ENCODE measurements at places on chromosomes 7 and 10.

GRCh38 chr7:85529201-85529600 is 342.3 kb upstream of the SEMA3D start:
- DNase-seq, result no peak

DNA sequence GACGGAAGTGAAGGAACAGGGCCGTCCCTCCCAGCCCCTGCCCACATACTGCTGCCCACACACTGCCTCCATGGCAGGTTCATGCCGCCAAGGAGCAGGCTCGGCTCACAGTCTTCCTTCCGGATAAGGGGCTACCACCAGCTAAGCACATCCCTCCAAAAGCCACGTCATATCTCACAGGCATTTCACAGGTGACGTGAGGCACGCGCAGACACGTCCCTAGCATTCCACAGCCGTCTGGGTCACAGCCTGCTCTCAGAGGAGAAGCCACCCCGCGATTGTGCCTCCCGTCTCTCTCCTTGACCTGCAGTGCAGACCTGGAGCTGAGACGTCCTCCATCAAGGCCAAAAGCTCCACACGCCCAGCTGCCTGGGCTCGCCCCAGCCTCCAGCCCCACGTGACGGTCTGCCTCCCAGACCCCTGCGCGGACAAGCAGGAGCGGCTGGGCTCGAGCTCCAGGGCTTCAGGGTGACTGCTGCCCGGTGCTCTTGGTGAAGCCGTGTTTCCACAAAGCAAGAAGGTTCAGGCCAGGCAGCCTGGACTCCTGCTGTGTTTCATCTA is 114.0 kb downstream of the MAD1L1 start:
- DNase-seq, result no peak

GRCh38 chr7:155901176-155901575 is 88.9 kb upstream of the SHH start:
- no peak for DNase-seq

GRCh38 chr10:74213571-74214162 is 62.6 kb downstream of the ADK start:
- DNase-seq, result peak; percentile 74

DNA sequence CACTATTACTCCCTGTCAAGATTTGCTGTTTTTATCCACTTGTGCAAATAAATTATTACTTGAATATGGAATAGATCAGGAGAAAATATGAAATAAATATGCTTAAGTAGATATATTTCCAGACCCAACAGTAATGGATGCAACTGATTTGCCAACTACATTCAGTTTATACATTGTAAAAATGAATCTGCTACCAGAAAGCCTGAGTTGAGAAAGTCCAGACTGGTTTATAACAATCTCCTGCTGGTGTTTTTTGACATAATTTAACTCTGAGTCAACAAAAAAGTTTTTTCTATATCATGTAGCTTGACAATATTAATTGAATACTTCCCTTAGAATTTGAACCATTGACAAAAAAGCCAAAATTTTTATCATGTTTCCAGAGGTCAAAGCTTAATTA is 265.8 kb upstream of the SEMA3D start:
- no peak for DNase-seq

DNA sequence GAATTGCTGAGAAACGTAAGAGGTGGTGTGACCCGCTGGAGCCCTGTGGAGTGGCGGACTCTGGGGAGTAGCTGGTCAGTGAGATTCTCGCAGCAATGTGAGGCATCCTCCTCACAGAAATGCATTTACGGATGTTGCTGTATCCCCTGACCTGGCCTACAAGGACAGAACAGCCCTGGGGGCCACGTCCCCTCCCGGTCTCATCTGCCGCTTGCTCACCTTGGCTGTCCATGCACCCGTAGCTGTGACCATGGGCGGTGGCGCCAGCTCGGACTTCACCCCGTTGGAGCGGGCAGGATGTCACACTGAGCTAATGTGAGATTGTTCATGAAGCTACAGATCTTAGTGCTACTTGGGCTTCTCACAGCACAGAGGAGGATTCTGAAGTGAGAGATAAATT is 193.8 kb downstream of the EBF3 start:
- DNase-seq, result no peak

- DNase-seq, result no peak
Measured at GRCh38 chr7:50791938-50792341, 9.2 kb upstream of the GRB10 start.

DNA sequence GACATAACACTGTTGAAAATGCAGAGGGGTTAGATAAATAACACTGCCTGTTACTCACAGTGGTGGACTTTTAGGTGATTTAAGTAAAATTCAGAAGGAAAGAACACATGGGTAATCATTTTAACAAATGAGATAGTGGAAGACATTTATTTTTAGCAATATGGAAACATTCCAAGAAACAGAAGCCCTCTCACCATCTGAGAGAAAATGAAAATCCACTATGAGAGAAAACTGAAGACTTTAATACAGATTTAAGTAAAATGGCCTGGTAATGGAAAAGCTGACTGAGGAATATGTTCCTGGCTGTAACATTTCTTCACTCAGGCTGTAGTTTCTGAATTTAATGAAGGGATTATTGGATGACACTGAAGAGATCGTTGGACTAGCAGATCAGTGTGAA is 12.1 kb upstream of the ZNF786 start:
- no peak for DNase-seq

GRCh38 chr7:145915679-145916078 is 200.9 kb upstream of the CNTNAP2 start:
- DNase-seq, result no peak

- DNase-seq, result no peak
Measured at GRCh38 chr10:31694126-31694685, 234.4 kb downstream of the ARHGAP12 start.

DNA sequence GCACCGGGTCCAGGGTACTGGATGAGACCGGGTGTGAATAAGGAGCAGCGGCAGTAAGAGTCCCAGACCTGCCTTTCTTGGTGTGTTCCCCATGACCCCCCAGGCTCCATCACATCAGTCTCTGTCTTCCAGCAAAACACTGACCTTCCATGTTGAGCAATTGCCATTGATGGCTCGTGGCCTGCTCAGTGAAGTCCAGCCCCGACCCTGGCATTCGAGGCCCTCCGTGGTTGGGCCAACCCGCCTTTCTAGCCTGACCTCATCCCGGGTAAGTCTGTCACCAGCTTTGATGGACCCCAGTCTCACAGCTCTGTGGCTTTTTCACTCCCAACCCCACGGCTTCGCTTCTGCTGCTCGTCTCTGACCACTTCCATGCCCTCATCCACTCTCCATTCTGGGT is 6.4 kb downstream of the MMP21 start:
- DNase-seq, result no peak

GRCh38 chr7:26307226-26307625 is 15.6 kb downstream of the SNX10 start:
- DNase-seq, result no peak

DNA sequence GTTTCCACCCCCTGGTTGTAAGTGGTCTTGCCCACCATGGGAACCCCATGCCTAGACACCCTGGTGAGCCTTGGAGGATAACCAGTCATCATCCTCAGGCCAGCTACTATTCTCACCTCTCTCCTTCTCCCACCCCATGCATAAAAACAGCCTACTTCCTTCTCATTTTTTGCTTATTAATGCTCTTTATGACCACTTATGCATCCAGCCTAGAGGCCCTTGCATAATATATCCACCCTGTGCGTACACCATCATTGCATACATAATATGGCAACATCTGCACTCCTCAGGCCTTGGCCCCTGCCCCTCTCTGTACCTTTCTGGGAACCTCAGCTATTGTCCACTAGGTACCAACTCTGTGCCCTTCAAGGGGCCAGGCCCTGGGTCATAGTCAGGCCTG is 91.0 kb downstream of the CDH23 start:
- no peak for DNase-seq

DNA sequence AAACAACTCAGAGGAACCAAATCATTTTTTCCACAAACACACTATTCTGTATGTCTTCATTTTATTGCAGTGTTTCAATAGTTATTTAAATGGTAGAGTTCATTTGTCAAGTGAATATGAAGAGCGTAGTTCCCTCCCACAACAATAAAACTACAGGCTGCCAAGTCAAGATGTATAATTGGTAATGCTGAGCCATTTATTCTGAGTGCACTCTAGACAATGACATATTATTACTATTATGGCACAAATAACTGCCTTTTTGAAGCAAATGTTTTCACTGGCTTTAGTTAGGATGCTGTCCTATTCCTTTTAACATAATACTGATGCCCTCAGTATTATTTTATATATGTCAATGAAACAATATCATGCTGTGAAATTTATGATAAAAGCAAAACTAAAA is 102.7 kb upstream of the PCDH15 start:
- DNase-seq, result no peak

DNA sequence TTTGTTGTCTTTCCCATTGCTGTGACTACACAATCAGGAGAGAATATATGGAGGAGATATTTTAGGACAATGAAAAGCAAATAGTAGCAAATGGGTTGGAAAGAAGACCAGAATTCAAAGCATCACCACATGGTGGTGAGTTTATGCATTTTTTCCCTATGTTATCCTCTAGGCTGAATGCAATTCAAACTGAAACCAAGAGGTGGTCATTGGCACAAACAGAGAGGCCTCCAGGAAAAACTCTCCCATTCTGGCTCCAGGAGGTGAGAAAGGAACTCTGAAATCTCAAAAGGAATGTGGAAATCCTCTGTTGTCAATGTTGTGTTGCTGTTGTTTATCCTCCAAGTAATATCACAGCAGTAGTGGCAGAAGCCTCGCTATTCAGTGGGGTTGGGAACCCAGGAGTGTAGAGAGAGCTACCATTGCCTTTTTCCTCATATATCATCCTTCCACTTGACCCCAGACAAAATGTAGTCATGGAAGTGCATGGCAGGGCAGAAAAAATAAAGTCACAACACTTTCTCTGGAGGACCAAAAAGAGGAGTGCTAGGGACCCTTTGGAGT is 819.1 kb downstream of the GRID1 start:
- no peak for DNase-seq

- no peak for DNase-seq
Measured at GRCh38 chr7:139725077-139725476, 52.7 kb downstream of the HIPK2 start.

- no peak for DNase-seq
Measured at GRCh38 chr10:86321568-86321967, 45.0 kb downstream of the GRID1 start.

DNA sequence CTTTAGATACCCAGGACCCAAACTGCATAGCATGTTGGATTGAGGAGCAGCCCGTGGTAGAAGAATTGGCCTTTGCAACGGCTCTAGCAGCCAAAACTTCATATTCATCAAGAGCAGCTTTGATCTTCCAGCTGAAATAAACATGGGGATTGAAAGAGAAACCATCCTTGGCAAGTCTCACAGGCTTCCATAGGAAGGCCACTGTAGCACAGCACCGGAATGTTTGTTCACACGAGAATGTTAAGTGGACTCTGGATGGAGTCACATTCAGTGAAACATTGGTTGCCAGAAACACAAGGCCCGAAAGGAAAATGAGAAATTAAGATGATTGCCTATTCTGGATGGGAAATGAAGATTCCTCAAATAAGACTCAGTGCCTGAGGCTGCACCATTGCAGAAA is 97.4 kb downstream of the RAB18 start:
- no peak for DNase-seq

- no peak for DNase-seq
Measured at GRCh38 chr7:134799377-134799776, 19.9 kb downstream of the CALD1 start.

- DNase-seq, result peak; percentile 71
Measured at GRCh38 chr10:75408911-75409885, 7.6 kb upstream of the ZNF503 start.

DNA sequence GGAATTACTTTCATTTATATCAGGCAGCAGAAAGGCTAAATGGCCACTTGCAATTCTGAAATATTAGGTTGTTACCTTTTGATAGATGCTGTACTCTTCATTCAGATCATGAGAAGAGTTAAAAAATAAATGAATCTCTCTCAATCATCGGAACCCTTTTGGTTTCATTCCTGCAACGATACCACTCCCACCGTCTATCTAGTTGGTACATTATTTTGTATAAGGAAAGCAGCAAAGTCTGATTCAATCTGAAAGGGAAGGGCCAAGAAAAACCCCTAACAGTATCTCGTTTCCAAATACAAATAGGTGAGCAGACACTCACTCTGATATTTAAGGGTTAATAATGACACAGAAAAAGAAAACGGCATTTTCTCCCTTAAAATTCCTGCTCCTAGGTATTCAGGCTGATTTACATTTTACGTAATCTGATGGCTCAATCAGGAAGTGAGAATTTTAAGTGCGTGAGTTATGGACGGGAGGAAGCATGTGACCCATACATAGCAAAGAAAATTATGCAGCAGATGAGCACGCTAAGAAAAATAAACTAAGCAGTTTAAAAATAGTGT is 209.4 kb upstream of the KLF14 start:
- DNase-seq, result peak; percentile 54

DNA sequence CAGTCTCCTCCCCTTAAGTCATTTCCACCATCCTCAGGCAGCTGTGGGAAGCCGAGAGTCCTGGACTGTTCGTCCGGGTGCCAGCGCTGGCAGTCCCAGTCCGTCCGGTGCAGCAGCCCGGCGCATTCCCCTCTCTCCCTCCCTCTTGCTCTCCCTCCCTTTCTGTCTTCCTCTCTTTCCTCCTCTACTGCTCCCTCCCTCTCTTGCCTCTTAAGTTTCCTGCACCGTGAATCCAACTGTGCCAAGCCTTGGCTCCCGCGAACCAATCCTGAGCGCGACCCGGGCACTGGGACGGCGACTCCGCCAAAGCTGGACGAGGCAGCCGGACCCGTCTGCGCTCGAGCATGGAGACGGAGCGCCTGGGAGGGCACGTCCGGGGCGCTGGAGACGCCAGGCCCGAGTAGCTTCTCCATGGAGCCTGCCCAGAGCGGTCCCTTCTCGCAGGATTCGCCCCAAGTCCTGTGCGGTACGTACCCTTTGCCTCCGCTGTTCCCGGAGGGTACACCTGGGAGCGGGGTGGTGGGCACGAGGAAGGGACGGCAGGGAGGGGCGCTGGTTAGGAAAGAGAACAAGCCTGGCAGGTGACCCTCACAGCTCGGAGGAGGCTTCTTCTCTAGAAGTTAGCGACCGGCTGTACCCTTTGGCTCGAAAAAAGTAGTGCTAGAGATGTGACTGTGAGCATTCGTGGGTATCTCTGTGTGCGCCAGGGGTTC is 1.0 kb downstream of the NXPH1 start:
- DNase-seq, result no peak

DNA sequence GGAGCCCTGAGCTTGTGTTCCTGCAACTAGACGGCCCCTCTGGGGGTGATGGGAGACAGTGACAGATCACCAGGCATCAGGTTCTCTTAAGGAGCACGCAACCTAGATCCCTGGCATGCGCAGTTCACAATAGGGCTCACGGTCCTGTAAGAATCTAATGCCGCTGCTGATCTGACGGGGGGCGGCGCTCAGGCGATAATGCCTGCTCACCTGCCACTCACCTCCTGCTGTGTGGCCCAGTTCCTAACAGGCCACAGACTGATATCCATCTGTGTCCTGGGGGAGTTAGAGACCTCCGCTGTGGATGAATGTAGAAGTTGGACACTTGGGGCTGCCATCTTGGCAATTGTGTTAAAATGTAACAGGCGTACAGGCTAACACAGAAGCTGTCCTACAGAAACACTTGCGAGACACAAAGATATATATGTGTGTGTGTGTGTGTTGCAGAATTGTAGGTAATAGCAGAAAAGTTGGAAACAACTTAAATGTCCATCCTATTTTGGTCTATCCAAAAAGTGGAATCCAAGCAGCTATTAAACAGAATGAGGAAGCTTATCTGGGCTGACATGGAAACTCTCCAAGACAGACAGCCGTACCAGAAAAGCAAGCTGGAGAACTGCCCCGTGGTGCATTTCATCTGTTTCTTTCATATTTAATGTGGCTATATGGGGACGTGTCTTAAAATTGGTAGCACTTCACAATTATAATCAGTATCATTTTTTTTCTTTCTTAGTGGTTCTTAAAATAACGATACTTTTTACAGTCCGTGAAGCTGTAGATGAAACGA is 82.8 kb downstream of the MKI67 start:
- DNase-seq, result no peak

Measured in hematopoietic multipotent progenitor cell (in vitro differentiated cells).